Suppressor macrophage treated with lipopolysaccharide for 1 hour (primary cell): ENCODE measurements at places on chromosomes 11 and 22.
A peak's percentile ranks its signal among the peaks of the same experiment; 100 is the strongest.

GRCh38 chr11:112529071-112529470, 268.4 kb upstream of the PLET1 start:
- DNase-seq, result no peak

GRCh38 chr22:35634943-35635540, 13.2 kb upstream of the APOL6 start:
- DNase-seq, result no peak

DNA sequence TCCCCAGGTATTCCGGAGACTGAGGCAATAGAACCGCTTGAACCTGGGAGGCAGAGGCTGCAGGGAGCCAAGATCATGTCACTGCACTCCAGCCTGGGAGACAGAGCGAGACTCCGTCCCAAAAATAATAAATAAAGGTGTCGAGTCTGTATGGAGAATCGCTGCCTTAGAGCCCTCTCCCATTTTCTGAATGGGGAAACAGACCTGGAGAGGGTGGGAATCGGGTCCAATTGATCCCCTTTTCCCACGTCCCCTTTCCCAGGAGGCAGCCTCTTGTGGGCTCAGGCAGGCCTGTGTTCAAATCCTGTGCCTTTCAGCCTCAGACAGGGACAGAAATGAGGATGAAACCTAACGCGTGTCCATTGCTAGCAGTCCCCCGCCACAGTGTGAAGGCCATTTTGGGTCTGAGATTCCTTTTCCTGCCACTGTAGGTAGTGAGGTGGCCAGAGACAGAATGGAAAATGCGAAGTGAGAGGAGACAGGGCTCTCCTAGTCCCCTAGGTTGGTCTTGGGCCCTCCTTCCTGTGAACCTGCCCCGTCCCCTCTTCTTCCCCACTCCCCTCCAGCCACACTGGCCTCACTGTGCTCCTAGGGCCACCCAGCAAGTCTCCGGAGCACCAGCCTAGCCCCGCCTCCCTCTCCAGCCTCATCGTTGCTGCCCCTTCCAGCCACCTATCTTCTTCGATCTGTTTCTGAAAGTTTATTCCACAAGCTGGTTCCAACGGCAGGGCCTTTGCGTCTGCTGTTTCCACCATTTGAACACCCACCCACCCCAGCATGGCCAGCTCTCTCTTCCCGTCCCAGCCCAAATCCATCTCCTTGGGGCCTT, 2.7 kb upstream of the POLDIP3 start:
- no peak for DNase-seq

GRCh38 chr11:95277868-95278267, 46.9 kb upstream of the SESN3 start:
- DNase-seq, result no peak

- DNase-seq, result no peak
Observed at GRCh38 chr11:131687291-131688047, 317.1 kb downstream of the NTM start.

DNA sequence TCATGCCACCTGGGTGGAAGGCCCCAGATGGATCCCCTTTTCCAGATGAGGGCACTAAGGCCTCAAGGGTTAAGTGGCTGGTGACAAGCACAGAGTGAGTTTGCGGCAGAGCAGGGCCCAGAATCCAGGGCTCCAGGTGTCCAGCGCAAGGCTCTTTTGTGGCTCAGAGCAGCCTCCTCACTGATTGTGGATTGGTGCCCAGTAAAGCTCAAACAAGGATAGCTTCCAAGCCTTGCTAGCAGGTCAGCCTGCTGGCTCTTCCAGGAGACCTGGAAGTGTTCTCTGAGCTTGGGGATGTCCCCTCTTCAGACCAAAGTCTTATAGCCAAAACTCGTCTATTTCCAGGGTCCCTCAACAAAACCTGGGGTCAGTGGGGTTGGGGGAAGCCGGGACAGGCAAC, 167.6 kb upstream of the SYT13 start:
- no peak for DNase-seq

GRCh38 chr11:65384301-65384889, 1.9 kb upstream of the SLC25A45 start:
- peak; percentile 20 for DNase-seq
